GM04504 (cell line): ENCODE measurements at places on chromosomes 16 and 17.
A peak's percentile ranks its signal among the peaks of the same experiment; 100 is the strongest.

DNA sequence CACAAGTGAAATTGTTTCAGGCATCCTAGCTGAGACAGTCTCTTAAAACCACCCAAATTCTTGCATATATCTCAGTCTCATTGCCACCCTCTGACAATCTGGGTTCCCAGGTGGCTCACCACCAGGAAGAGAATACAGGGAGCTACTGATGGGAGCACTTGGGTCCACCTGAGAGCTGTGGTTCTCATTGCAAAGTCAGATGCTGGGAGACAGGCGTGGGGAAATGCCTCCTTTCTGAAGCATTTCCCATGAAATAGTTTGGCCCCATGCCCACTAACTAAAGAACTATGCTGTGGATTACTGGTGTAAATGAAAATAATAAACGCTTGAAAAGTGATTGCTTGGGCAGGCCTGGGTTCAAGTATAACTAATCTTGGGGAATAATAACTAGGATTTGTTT lies 70.3 kb downstream of the CMC2 start:
- DNase-seq: no peak

DNA sequence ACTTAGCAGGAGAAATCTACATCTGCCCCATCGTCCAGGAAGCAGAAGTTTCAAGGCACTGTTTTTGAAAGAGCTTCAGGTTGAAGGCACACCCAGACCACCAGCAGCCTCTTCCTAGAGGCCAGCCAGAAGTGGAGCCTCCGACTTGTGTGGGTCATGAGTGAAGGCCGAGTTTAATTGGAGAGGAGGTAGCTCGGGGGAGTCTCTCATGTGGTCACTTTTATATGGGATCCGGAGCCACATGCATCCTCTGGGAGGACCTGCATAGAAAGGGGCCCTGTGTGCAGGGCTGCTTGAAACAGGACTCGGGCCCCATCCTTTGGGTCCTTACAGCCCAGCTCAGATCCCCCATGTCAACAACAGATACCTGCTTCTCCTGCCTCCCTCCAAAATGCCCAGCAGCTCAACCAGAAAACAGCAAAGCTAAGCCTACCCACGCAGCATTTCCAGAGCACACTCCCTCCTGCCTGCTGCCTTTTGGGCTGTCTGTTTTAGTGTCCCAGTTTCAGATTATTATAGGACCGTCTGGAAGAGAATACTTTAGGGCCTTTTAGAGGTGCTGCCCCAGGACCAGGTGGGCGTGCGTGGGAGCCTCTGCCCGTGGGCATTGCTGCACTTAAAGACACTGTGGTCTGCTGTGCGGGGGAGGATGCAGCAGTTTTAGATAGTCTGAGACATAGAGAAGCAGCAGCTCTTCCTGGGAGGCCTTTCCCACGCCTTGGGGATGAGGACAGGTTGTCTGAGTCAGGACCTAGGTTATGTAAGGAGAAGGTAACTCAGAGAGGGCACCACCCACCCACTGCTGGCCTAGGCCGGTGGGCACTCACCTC lies 29.5 kb downstream of the MPRIP start:
- no peak for DNase-seq

DNA sequence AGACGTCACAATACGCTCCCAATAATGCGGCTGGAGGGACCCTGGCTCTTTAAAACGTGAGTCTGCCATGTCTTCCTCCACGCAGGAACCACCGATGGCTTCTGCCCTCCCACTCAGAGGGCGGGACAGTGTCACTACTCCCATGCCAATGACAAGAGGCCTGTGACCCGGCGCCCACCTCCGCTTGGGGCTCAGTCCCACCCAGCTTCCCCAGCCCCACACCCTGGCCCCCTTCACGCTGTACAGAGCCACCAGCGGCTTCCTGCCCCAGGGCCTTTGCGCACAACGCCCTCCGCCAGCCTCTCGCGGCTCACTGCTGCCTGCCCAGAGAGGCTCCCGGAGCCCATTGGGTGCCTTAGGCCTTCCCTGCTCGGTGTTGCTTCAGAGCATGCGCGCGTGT lies 29.5 kb upstream of the ZNF469 start:
- no peak for DNase-seq

- DNase-seq: no peak
Observed at GRCh38 chr17:52024300-52024870, 134.1 kb downstream of the CA10 start.

DNA sequence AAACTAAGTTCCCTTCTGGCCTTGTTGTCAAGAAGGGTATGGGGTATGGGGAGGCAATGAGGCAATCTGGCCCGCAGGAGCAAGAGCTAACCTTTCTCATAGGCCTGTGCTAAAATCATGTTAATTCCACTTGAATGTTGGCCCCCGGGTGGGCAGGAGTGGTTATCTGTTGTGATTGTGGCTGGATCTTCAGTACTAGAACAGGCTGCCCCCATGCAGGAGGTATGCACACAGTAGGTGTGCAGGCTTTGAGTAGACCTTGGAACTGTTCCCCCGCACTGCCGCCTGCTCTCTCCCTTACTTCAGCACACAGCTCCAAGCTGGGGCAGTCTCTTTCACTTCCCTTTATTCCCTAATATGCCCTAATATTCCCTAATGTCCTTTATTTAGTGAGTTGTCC lies 52.4 kb upstream of the TANGO6 start:
- no peak for DNase-seq

GRCh38 chr17:12545877-12546513 lies 119.7 kb upstream of the MYOCD start:
- no peak for DNase-seq

- DNase-seq: peak; percentile 97
Observed at GRCh38 chr16:29811170-29811895, 660 bp upstream of the PRRT2 start.

DNA sequence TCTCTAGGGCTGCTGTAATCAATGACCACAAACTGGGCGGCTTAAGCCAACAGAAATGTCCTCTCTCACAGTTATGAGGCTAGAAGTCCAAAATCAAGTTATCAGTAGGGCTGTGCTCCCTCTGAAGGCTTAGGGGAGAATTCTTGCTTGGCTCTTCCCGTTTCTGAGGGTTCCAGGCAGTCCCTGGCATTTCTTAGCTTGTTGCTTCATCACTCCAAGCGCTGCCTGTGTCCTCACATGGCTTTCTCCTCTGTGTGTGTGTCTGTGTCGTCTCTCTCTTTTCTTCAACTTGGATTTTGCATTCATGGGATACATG lies 13.7 kb upstream of the CDC42EP4 start:
- DNase-seq: peak; percentile 83

GRCh38 chr16:17817260-17817659 lies 346.5 kb upstream of the XYLT1 start:
- DNase-seq: peak; percentile 10

- no peak for DNase-seq
Observed at GRCh38 chr17:9410301-9410700, 165.3 kb downstream of the STX8 start.

GRCh38 chr16:78311831-78312230 lies 212.4 kb downstream of the WWOX start:
- DNase-seq: no peak
